ENCODE measurements at places on chromosomes 2 and 18. TPM values are rescaled to one million over a fixed set of nuclear protein-coding genes. Genes with fewer than 3 reads are reported as not detected.

Gene CAVIN2
- 37.8 TPM for total RNA-seq

Gene C1GALT1C1L
- total RNA-seq: 0.29 TPM

Gene CNTNAP5
- total RNA-seq: not detected

Gene DYNAP
- total RNA-seq: not detected

Gene CCDC141
- 28.3 TPM for total RNA-seq

Gene FAP
- 28.6 TPM for total RNA-seq

GRCh38 chr2:11073776-11074175 is 81.5 kb upstream of the SLC66A3 start:
- H3K4me3 ChIP-seq: no peak overlapping the region
- H3K4me1 ChIP-seq: no peaks in the 10 kb centered on the region
- no peak overlapping the region for H3K27ac ChIP-seq
- no peaks in the 10 kb centered on the region for H3K36me3 ChIP-seq
- no peak for DNase-seq
- no peaks in the 10 kb centered on the region for H3K27me3 ChIP-seq

- H3K4me3 ChIP-seq: no peak overlapping the region
- no peaks in the 10 kb centered on the region for H3K36me3 ChIP-seq
- H3K27me3 ChIP-seq: no peaks in the 10 kb centered on the region
Measured at GRCh38 chr18:64017870-64018269, 48.0 kb downstream of the SERPINB8 start.

DNA sequence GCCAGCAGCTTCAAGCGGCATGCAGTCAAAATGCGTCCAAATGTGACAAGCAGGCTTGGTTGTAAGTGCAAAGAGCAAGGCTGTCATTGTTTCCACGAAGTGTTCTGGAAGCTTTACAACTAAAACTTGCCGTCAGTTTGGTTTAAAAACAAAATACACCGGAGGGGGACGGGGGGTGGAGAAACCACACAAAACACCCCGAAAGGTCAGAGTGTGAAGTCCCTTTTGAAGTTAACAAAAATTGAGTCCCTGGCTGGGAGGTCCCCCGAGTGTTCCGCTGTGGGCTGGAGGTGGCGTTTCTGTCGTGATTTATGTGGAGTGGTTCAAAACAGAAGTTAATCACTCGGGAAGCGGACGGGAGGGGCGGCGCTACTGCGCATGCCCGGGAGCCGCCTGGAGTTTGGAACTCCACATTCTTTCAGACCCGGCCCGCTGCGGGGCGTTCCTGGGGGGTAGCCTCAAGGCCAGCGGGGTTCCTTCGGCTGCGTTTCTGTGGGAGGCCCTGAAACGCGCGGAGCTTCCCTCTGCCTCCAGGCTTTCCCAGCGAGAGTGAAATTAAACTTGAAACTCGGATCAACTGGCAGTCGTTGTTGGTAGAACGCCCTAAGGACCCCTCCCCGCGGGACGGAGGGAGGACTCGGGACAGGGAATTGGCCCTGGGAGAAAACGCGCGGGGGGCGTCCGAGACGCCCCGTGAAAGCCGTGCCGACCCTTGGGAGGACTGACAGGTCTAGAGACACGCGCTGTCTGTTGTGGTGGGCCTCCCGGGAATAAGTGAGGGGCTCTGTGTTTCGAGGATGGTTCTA is 1.4 kb downstream of the TGIF1 start:
- no peaks in the 10 kb centered on the region for H3K27me3 ChIP-seq
- H3K36me3 ChIP-seq: peaks cover 3% of the 10 kb centered on the region
- H3K4me3 ChIP-seq: peak overlapping the region; percentile 85
- H3K27ac ChIP-seq: peak overlapping the region; percentile 97
- H3K4me1 ChIP-seq: peaks cover 6% of the 10 kb centered on the region

GRCh38 chr2:30446602-30447148 is 371 bp upstream of the LCLAT1 start:
- H3K27me3 ChIP-seq: no peaks in the 10 kb centered on the region
- DNase-seq: no peak
- no peaks in the 10 kb centered on the region for H3K4me1 ChIP-seq
- no peak overlapping the region for H3K27ac ChIP-seq
- H3K36me3 ChIP-seq: no peaks in the 10 kb centered on the region

- no peaks in the 10 kb centered on the region for H3K36me3 ChIP-seq
- no peaks in the 10 kb centered on the region for H3K27me3 ChIP-seq
- peak; percentile 80 for DNase-seq
- H3K27ac ChIP-seq: no peak overlapping the region
- H3K4me1 ChIP-seq: no peaks in the 10 kb centered on the region
- H3K4me3 ChIP-seq: no peak overlapping the region
Measured at GRCh38 chr2:46179037-46179621, 118.1 kb upstream of the EPAS1 start.

DNA sequence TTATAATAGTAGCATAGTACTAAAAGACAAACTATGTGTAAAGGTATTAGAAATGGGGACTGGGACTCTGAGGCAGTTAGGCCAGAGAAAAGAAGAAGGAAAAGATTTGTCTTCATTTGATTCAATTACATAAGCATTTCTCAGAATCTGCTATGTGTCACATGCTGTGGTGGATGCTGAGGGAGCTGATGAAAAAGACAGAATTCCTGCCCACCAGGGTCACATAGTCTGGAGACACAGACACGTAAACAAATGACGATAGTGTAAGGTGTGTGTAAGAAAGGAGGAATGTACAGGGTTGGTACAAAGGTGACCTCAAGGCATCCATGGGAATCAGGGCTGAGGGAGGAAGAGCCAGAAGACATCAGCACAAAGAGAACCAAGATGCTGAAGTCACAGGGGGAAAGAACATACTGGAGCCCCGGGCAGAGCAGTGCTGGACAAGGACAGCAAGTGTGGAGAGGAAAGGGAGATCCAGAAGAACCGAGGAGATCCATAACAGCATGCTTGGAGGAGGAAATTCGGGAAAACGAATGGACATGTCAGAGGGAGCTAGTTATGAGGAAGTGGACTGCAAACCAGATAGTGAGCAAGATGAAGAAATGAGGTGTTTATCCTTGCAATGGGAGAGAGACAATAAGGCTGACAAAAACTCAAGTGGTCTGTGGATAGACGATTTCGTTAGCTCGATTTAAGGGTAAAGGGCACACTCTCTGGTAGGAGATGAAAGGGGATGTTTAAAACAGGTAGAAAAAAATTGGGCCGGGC is 1.2 kb upstream of the MAPRE3 start:
- no peak overlapping the region for H3K27ac ChIP-seq
- H3K4me1 ChIP-seq: no peaks in the 10 kb centered on the region
- no peaks in the 10 kb centered on the region for H3K36me3 ChIP-seq

DNA sequence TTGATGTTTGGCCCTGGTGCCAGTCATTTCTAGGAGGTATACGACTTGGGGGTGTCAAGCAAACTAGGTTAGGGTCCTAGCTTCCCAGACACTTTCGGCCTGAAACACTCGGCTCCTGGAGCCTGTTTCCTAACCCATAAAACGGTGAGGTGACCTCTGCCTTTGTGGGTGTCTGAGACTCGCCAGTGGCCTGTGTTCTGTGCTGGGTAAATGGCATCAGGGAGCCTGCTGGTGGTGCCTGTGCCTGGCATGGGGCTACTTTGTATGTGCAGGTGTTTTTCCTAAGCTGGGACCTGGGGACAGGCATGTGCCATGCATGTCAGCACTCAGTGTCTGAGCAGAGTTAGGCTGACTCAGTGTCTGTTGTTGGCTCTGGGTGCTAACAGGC is 139.2 kb downstream of the GLI2 start:
- no peak overlapping the region for H3K27ac ChIP-seq
- H3K4me1 ChIP-seq: no peaks in the 10 kb centered on the region

GRCh38 chr2:11576398-11576797 is 42.6 kb downstream of the GREB1 start:
- no peak overlapping the region for H3K4me3 ChIP-seq
- no peaks in the 10 kb centered on the region for H3K27me3 ChIP-seq
- H3K27ac ChIP-seq: no peak overlapping the region
- H3K4me1 ChIP-seq: no peaks in the 10 kb centered on the region
- H3K36me3 ChIP-seq: no peaks in the 10 kb centered on the region

GRCh38 chr2:32342801-32343200 is 14.0 kb upstream of the BIRC6 start:
- DNase-seq: no peak
- H3K36me3 ChIP-seq: no peaks in the 10 kb centered on the region
- no peak overlapping the region for H3K27ac ChIP-seq
- no peaks in the 10 kb centered on the region for H3K4me1 ChIP-seq
- no peak overlapping the region for H3K4me3 ChIP-seq

DNA sequence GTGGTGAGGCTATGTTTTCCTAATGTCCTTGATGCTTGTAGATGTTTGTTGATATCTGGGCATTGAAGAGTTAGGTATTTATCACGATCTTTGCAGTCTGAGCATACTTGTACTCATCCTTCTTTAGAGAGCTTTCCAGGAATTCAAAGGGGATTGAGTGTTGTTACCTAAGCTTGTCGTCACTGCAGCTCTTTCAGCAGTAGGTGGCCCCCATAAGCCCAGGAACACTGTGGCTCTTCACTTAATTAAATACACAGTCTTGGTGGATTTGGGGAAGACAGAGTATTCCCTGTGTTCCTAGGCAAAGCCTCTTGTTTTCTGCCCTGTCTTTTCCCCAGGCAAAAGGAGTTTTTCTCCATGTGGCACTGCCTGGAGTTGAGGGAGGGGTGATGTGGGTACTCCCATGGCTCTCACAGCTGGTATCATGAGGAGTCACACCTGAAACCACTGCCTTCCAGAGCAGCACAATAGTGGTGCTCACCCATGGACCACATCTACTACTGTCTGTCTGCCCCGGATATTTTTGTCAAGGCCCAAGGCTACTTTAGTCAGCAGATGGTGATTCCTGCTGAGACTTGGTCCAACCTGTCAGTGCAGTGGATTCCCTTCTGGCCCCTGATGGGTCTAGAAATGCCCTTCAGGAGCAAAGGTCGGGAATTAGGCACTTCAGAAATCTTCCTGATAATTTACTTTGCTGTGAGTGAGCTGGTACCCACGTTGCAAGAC is 95.7 kb downstream of the GALNT13 start:
- no peak overlapping the region for H3K27ac ChIP-seq
- no peaks in the 10 kb centered on the region for H3K4me1 ChIP-seq
- no peaks in the 10 kb centered on the region for H3K27me3 ChIP-seq
- H3K4me3 ChIP-seq: no peak overlapping the region
- no peak for DNase-seq

- no peak overlapping the region for H3K4me3 ChIP-seq
- DNase-seq: no peak
- no peak overlapping the region for H3K27ac ChIP-seq
- H3K4me1 ChIP-seq: no peaks in the 10 kb centered on the region
Measured at GRCh38 chr2:232361646-232362045, 16.9 kb upstream of the ALPP start.

DNA sequence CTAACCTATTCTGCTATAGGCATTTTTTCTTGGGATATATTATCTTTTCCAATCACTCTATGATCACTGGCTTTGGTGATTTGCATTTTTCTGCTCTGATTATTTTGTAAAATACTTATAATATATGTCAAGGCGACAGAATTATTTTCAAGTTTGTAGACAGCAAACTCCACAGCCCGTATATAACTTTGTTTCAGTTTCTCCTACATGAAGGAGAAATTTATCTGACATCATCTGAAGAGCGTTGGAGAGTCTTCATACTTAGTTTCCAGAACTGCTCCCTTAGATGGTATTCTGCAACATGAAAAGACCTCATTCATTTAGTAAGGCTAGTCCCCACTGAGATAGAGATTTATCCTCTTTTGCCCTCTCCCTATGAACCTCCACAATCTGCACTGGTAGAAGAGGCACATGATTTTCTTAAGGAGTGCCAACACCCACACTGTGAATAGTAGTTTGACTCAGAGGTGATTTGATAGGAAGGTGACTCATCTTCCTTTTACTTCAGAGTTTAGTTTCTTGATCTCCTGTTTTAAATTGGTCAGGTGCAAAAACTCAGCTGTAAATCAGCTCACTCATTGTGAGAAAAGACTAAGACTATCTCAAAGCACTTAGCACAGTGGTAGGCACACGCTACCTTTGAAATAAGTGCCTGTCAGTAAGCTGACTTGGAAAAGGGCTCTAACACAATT is 1848.6 kb upstream of the CELF4 start:
- no peaks in the 10 kb centered on the region for H3K36me3 ChIP-seq
- H3K4me3 ChIP-seq: no peak overlapping the region
- H3K27ac ChIP-seq: no peak overlapping the region
- H3K27me3 ChIP-seq: no peaks in the 10 kb centered on the region
- no peaks in the 10 kb centered on the region for H3K4me1 ChIP-seq
- DNase-seq: no peak

DNA sequence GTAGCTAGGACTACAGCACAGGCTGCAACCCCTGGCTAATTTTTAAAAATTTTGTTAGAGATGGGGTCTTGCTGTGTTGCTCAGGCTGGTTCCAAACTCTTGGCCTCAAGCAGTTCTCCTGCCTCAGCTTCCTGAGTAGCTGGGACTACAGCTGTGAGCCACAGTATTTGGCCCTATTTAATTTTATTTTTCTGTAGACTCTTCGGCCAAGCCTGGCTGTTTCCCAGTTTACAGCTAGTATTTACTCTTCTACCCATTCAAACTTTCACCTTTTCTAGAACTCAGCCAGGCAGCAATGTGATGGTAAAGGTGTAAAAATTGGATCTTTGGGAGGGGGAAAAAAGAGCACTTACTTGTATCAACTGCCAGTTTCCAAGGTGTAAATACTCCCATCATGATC is 35.3 kb downstream of the SH3RF3 start:
- H3K27me3 ChIP-seq: no peaks in the 10 kb centered on the region
- no peak for DNase-seq
- no peak overlapping the region for H3K4me3 ChIP-seq
- H3K27ac ChIP-seq: peak overlapping the region; percentile 22
- no peaks in the 10 kb centered on the region for H3K36me3 ChIP-seq

- no peaks in the 10 kb centered on the region for H3K27me3 ChIP-seq
- no peak for DNase-seq
- H3K4me1 ChIP-seq: no peaks in the 10 kb centered on the region
Measured at GRCh38 chr2:47499621-47500309, 96.8 kb downstream of the MSH2 start.

- no peak for DNase-seq
- peaks cover 9% of the 10 kb centered on the region for H3K4me1 ChIP-seq
- no peaks in the 10 kb centered on the region for H3K36me3 ChIP-seq
- no peak overlapping the region for H3K27ac ChIP-seq
- H3K4me3 ChIP-seq: no peak overlapping the region
Measured at GRCh38 chr2:12702168-12703121, 14.3 kb upstream of the TRIB2 start.

GRCh38 chr2:19600982-19601381 is 242.6 kb upstream of the OSR1 start:
- H3K27me3 ChIP-seq: no peaks in the 10 kb centered on the region
- DNase-seq: no peak
- no peak overlapping the region for H3K27ac ChIP-seq
- peaks cover 3% of the 10 kb centered on the region for H3K4me1 ChIP-seq
- no peaks in the 10 kb centered on the region for H3K36me3 ChIP-seq

- DNase-seq: no peak
- no peak overlapping the region for H3K27ac ChIP-seq
- peaks cover 4% of the 10 kb centered on the region for H3K4me1 ChIP-seq
- no peak overlapping the region for H3K4me3 ChIP-seq
- H3K36me3 ChIP-seq: no peaks in the 10 kb centered on the region
Measured at GRCh38 chr2:173199294-173199693, 123.6 kb downstream of the MAP3K20 start.

GRCh38 chr2:60513191-60513590 is 40.3 kb downstream of the BCL11A start:
- no peak overlapping the region for H3K27ac ChIP-seq
- H3K4me1 ChIP-seq: no peaks in the 10 kb centered on the region
- no peak overlapping the region for H3K4me3 ChIP-seq
- H3K27me3 ChIP-seq: no peaks in the 10 kb centered on the region

- no peak overlapping the region for H3K4me3 ChIP-seq
- no peaks in the 10 kb centered on the region for H3K27me3 ChIP-seq
- no peaks in the 10 kb centered on the region for H3K36me3 ChIP-seq
- no peak for DNase-seq
Measured at GRCh38 chr2:128241896-128242295, 76.8 kb downstream of the HS6ST1 start.

- H3K36me3 ChIP-seq: no peaks in the 10 kb centered on the region
- H3K27me3 ChIP-seq: no peaks in the 10 kb centered on the region
- peak; percentile 40 for DNase-seq
- no peak overlapping the region for H3K27ac ChIP-seq
- no peak overlapping the region for H3K4me3 ChIP-seq
- no peaks in the 10 kb centered on the region for H3K4me1 ChIP-seq
Measured at GRCh38 chr2:130877258-130877657, 40.5 kb downstream of the ARHGEF4 start.
